CD4-positive, alpha-beta T cell treated with Interleukin-12 subunit alpha and Interleukin-12 subunit beta, for 1 hour (primary cell): ENCODE measurements at places on chromosomes 5 and 9.

- DNase-seq, result peak; percentile 48
These were observed at the start of gene ARSB for GRCh38 chr5:78985116-78985724. ARSB (minus strand) TSS chr5:78985310; CDS start chr5:78985248, 62 bp downstream.

DNA sequence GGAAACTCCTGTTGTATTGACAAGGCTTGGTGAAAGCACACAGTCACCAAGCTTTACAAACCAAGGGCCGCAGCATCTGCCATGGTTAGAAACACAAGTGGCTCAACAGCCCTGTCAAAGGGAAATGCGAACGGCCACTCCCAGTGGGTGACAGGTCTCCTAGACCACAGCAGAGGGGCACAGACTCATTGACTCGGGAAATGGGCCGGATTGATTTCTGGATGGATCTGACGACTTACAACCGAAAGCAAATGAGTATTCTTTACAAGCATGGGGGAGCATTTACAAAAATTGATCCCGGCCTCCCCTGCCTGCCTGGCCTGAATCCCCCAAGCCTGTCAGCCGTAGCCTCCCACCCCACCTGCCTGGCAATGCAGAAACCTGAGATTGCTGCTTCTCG is 48.2 kb downstream of the ADAMTS2 start:
- no peak for DNase-seq

DNA sequence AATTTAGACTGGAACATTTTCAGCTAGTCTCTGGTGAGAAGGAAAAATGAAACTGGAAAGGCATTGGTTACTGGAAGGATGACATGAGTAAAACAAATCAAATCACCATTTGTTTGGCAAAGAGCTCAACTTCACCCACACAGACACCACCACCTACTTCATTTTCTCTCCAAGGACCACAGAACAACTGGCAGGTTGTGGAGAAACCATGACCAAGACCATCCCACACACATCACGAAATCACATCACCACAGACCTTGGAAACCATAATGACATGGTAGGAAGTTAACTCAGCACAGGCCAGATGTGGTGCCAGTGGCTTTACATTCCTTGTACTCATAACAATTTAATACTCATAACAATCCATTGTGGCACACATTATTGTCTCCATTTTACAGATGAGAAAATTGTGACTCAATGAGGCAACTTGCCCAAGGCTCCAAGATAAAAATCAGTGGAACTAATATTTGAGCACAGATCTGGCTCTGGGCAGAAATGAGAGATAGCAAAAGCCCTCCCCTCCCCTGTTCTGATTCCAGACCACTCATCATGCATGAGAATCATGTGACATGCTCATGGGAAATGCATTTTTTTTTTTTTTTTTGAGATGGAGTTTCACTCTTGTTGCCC is 7.5 kb downstream of the OR1K1 start:
- no peak for DNase-seq

GRCh38 chr9:131657037-131657377 is 82.9 kb downstream of the RAPGEF1 start:
- DNase-seq, result peak; percentile 50

DNA sequence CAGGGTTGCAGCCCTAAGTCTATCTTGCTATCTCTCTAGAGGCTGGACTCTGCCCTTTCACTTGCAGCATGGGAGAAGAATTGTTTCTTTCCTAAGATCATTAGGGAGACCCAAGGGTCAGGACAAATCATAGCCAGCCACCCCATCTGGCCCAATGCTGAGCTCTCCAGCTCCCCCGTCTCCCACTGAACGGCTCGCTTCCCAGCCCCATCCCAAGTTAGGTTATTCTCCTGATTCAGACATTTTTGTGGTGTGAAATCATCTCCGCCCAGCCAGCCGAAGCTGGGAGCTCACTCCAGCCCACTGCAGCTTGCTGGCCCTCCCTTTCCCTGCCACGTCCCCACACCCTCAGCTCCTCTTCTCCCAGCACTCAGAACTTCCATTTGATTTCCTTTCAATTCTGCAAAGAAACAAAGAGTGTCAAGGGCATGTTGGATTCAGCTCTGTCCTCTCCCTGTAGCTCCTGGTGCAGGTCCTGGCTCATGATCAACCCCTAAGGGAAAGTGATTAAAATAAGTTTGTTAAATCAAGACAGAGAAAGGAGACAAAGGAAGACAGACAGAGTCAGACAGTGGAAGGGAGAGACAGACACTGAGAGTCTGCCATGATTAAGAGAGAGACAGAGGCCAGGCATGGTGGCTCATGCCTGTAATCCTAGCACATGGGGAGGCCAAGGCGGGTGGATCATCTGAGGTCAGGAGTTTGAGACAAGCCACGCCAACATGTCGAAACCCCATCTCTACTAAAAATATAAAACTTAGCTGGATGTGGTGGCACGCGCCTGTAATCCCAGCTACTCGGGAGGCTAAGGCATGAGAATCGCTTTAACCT is 12.6 kb upstream of the SPARC start:
- no peak for DNase-seq

DNA sequence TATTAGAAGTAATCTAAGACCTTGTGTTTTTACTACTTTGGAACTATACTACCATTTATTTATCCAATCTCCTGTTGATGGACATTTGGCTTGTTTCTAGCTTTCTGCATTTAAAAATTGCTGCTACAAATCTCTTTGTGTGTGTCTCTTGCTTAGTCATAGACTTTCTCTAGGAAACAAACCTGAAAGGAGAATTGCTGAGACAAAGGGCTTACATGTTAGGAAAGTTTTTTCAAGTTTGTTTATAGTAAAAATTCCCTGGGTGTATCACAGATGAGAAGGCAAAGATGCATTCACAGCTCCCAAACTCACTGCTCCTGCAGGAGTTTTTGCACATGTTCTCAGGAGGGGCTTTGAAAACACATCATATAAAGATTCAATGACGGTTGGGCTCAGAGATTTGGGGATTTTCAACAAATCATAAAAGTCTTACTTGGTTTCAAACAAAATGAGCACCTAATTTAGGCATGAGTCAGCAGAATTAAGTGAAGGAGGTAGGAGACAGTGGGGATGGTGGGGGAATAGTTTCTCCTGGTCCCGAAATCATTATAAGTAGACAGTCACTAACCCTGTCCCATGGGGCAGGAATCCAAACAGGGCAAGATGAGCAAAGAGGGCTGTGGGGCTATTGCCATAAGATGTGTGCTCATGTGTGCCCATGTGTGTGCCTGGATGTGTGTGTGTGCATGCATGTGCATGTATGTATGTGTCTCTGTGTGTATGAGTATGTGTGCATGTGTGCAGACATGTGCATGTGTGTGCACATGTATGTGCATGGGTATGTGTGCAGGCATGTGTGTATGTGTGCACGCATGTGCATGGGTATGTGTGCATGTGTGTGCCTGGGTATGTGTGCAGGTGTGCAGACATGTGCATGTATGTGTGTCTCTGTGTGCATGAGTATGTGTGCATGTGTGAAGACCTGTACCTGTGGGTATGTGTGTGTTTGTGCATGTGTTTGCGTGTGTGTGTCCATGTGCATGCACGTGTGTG is 43.4 kb upstream of the S1PR3 start:
- no peak for DNase-seq

GRCh38 chr9:37187292-37187691 is 66.9 kb downstream of the ZCCHC7 start:
- DNase-seq, result no peak

DNA sequence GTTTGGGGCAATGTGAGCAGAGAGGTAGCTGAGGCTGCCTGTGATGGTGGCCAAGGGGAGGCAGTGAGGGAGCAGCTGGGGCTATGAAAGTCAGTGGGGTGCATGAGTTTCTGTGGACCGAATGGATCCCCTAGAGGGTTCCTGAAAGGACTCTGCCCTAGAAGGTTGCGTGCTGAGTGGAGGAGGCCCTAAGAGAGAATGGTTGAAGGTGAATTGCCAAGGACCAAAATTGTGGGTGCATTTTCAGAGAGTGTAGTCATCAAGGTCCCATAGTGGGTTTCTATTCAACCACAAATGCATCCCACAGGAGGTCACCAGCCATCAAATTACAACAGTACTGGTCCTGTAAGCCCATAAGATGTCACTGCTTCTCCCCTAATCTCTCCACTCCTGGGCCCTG is 298.3 kb downstream of the CDK5RAP2 start:
- no peak for DNase-seq

DNA sequence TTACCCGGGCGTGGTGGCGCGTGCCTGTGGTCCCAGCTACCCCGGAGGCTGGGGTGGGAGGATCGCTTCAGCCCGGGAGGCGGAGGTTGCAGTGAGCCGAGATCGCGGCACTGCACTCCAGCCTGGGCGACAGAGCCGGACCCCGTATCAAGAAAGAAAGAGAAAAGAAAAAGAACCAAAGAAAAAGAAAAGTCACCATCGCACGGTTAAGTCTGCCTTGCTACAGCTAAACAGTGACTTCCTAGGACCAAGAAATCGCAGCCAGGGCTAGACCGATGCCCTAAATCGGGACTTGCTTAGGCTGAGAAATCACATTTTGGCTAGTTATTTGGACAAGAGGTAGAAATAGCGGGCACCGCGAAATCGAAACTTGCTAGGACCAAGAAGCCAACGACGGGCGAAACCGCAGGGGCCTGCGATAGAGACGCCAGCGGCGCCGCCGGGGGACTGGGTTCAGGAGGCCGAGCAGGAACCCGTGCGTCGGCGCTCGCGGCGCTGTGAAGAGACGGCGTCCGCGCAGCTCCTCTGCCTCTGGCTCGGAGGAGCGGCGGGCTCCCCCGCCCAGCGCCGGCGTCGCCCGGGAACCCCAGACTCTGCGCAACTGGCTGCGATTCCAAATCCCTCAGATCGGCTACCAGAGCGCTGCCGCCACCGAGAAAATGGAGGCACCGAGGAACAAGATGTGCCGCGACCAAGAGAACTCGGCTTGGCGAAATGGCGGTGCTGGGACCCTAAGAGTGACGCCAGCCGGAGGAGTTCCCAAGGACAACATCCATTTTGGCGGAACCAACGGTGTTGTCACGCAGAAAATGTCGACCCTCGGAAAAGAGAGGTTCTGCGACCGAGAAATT is 26.1 kb upstream of the ANXA2R start:
- DNase-seq, result peak; percentile 82

GRCh38 chr9:95725045-95725444 is 150.4 kb upstream of the ERCC6L2 start:
- DNase-seq, result no peak

- no peak for DNase-seq
These were observed 1141.0 kb downstream of the CDH12 start for GRCh38 chr5:21711866-21712758.

- DNase-seq, result peak; percentile 78
These were observed 15.0 kb upstream of the PTBP3 start for GRCh38 chr9:112348257-112349007.
